ENCODE measurements at places on chromosomes 4 and X.

GRCh38 chrX:115490814-115491213 lies 70.2 kb upstream of the PLS3 start:
- no peak for DNase-seq

GRCh38 chr4:173466101-173466500 lies 63.9 kb downstream of the HAND2 start:
- no peak for DNase-seq

DNA sequence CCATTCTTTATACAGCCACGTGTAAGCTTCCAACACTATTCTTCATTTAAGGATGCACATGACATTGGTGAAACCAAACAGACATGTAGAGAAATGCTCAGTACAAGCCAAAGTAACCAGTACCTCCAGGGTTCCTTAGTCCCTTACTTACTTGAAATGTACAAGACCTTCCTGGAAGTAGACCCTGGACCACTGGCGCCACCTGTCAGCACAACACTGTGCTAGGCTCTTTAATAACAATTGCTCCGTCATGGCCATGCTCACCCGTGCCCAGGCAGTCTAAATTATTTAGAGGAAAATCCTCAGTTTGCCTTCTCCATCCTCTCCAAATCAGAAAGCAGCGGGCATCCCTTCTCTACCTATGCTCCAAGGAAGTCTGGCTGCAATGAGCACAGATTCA lies 52.7 kb downstream of the ADGRA3 start:
- no peak for DNase-seq

DNA sequence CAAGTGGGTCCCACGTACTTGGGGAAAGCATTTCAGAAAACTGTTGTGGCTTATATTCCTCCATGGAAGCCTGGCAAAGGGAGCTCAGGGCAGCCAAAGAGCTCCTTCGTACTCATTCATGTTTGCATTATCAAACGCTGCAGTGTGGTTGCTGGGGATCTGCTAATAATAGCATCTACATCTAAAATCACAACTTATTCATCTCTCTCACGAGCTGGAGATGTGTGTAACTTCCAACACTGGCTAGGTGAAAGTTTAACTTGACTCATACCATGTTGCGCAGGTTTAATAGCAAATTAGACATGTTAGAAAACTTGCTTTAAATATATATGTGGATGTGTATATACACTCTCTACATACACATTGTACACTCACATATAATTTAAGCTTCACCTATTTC lies 415.1 kb downstream of the AFF2 start:
- no peak for DNase-seq

GRCh38 chrX:139106069-139106468 lies 394.6 kb upstream of the FGF13 start:
- no peak for DNase-seq

- no peak for DNase-seq
These were observed 29.0 kb upstream of the SMAD1 start for GRCh38 chr4:145452447-145453162.

- DNase-seq = no peak
These were observed 121.6 kb upstream of the TRIM2 start for GRCh38 chr4:153082322-153083301.

- no peak for DNase-seq
These were observed 3.9 kb upstream of the HPGDS start for GRCh38 chr4:94346541-94346940.

GRCh38 chr4:18321956-18322530 lies 300.5 kb upstream of the LCORL start:
- DNase-seq = no peak

- no peak for DNase-seq
These were observed 57.4 kb downstream of the LGI2 start for GRCh38 chr4:24973404-24973746.

DNA sequence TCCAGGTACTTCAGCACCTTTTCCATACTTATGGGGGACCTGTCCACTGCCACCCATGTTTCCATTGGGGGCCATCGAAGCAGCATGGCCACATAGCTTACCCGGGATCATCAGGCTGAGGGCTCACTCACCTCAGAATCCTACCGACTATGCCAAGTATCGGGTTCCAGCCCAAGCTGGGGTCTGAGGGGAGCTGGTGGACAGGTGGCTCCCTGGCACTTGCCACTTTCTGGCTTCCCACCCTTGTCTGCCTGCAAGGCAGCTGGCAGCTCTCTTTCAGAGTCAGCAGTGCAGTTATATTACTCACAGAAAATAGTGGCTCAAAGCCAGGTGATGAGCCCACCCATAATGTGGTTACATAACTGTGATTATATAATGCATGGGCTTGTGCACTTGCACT lies 1153.8 kb downstream of the STIM2 start:
- no peak for DNase-seq

DNA sequence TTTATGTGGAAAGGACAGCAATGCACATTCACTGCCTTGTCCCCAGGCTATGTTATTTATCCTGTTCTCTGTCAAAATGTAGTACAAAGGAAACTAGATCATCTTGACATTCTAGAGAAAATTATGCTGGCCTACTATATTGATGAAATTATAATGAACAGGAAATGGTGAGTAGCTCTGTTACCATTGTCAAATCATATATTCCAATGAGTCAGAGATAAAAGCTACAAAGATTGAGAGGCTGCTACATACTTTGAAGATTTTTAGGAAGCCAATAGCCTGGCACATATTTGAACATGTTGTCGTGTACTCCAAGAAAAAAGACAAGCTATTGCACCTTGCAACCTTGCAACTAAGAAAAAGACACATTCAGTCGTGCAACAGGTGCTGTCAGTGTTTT lies 52.7 kb upstream of the TET2 start:
- DNase-seq = no peak

- no peak for DNase-seq
These were observed 3.1 kb upstream of the ZFX start for GRCh38 chrX:24146283-24146949.

DNA sequence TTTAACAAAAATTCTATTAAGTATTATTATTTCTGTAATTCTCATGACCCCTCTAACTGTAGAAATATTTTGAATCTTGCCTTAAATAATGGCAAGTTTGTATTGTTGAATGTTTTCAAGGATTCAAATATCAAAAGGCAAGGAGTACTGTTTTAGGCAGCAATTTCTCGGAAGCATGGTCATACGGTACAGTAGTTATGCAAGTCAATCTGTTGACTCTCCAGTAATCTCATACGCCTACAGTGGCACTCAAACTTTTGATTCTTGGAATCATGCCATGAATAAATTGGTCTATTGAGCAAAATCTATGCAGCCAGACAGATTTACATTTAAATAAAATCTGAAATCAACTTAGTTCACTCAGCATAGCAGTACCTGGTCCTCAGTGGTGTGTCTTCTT lies 139.6 kb upstream of the FAM47C start:
- DNase-seq = no peak

DNA sequence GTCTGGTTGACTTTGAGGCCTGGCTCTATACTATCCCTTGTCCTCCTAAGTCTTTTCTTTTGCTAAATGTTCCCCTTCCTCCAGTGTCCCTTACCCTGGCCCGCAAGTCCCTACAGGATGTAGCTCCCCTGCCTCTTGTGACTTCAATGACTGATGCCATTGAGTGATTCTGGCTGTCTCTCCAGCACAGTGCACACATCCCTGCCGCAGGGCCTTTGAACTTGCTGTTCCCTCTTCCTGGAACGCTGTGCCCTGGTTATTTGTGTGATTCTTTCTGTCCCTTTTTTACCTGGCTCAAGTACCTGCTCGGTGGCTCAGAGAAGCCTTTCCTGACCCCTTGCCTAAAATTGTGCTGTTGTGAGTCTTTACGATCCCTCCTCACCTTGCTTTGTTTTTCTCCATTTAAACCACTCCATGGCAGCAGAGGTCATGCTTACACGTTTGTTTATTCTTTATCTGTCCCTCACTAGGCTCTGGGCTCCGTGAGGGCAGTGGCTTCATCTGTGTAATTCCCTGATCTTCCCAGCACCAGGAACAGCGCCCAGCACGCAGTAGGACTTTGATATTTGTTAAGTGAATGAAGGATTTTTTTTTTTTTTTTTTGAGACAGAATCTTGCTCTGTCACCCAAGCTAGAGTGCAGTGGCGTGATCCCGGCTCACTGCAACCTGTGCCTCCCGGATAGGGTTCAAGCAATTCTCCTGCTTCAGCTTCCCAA lies 17.6 kb downstream of the MSX1 start:
- no peak for DNase-seq

DNA sequence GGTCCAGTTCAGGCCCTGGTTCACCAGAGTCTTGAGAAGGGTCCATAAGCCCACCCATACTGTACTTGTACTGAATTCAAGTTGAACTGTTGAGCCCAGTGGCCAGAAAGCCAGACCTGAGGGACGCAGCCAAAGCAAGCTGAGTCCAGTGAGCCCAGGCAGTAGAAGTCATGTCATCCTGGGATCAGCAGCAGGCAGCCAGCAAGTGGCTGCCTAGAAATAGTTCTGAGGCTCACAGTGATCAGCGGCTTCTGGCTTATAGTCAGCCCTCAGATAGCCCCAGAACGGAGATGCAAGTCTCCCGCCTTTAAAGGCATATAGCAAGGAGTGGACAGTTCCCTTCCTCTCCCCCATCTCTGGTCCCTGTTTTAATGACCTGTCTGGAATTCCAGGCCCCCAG lies 347.1 kb downstream of the FBXW7 start:
- no peak for DNase-seq

GRCh38 chr4:88613417-88613875 lies 21.2 kb downstream of the HERC3 start:
- no peak for DNase-seq

GRCh38 chr4:57691370-57691769 lies 581.2 kb upstream of the IGFBP7 start:
- no peak for DNase-seq

- no peak for DNase-seq
These were observed 3.4 kb downstream of the ABCD1 start for GRCh38 chrX:153728095-153728494.

DNA sequence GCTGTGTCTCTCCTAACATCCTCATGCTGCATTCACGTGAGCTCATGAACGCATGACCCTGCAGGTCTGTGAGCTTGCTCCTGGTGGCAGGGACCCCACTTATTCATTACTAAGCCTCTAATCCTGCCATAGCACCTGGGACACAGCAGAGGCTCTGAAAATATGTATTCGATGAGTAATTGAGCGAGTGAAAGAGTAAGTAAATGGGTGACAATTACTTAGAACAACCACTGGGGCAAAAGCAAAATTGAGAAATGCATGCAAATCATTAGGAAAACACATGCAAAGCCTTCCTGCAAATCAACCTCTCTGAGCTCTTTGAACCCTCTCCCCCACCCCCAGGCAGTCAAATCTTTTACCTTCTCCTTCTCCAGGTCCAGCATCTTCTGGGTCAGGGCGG lies 23.6 kb upstream of the C4orf50 start:
- no peak for DNase-seq

DNA sequence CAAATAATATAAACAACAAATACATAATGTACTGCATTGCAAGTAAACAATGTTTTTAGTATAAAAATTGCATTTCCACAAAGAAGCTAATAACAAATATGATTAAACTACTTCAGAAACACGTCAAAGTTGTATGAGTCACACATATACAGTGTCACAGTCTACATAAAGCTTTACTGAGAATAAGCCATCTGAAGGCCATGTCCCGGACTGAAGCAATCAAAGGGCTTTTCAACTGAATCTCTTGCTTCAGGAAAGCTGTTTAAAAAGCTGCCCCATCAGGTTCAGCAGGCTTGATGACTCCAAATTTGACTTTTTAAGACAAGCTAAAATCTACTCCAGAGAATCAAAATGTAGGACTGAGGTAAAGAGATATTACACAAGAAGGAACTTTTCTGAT lies 1476.8 kb downstream of the ADGRL3 start:
- DNase-seq = no peak

GRCh38 chr4:109629775-109630174 lies 69.7 kb downstream of the MCUB start:
- no peak for DNase-seq

- DNase-seq = no peak
These were observed 3.9 kb upstream of the TTC29 start for GRCh38 chr4:146949559-146949958.

GRCh38 chr4:153223930-153224329 lies 19.7 kb downstream of the TRIM2 start:
- no peak for DNase-seq

DNA sequence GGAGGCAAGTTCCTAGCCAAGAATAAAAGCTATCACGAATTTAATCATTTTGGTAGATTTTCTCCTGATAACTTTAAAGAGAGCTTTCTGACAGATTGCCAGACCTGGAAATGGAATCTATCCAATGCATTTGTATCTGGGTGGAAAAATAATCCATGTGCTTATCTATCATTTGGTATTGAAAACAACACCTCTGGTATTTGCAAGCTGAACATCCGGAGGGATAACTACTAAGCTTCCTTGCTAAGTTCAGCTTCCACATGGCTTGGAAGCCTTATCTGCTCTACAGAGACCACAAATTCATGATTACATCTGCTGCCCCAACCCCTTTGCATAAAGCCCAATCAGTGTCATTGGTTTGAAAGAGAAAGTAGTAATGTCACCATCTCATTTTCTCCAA lies 230.7 kb downstream of the GPC3 start:
- no peak for DNase-seq

GRCh38 chr4:147822128-147822527 lies 90.2 kb downstream of the ARHGAP10 start:
- DNase-seq = no peak

GRCh38 chr4:25928379-25929297 lies 14.6 kb downstream of the SMIM20 start:
- DNase-seq = no peak

DNA sequence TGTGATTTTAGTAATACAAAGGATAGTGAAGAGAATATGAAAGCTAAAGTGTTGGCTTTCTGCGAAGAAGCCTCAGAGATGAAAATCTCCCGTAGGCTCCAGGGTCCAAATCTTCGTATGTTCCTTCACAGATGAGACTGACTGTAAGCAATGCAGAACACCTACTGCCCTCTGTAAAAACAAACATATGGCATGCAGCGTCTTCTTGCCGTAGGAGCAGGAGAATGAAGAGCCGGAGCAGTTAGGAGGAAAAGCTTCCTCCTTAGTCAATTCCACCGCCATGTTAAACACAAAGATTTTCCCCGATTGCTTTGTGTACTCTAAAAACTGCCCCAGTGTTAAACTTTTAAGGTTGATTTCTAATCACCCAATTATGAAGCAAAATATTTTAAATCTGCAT lies 22.5 kb downstream of the RWDD4 start:
- no peak for DNase-seq

DNA sequence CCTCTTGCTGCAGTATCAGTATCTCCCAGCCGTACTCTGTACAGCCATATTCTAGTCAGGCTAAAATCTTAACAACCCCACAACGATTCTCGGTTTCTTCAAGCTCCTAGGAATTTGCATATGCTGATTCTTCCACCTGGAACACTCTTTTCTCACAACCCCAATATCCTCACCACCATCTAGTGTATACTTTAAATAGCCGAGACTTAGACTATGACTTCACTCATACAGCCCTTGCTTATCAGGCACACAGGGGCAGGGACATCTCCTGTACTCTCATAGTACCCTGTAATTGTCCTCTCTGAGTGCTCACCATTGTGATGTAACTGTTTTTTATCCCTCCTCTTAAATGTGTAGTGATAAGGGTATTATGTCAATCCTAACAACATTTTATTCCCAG lies 2126.4 kb upstream of the TENM3 start:
- no peak for DNase-seq

GRCh38 chr4:153232768-153233167 lies 28.5 kb downstream of the TRIM2 start:
- no peak for DNase-seq
